CD4-positive, alpha-beta T cell treated with Interleukin-17A for 1 hour (primary cell): ENCODE measurements at places on chromosomes 5 and 9.

GRCh38 chr9:137380606-137381005, 42.4 kb downstream of the EXD3 start:
- DNase-seq = no peak

- DNase-seq = peak; percentile 51
Observed at GRCh38 chr5:102853680-102854079, 98.6 kb downstream of the PAM start.

DNA sequence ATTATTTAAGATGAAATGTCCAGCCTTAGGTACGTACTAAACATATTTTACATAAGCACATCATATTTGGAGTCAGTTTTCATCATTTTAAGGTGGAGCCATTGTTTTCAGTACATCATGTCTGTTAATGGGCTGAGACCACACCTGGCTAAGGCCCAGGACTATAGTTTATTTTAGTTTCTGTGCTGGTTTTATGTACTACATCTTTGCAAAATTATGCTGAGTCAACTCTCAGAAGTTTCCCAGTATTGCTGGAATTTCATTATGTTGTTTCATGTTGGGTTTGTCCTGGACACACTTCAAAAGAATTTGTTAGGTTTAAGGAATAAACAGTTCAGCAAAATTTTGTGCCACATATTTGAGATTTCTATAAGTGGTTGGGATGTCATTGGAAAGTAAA, 171.2 kb downstream of the CCDC171 start:
- no peak for DNase-seq

DNA sequence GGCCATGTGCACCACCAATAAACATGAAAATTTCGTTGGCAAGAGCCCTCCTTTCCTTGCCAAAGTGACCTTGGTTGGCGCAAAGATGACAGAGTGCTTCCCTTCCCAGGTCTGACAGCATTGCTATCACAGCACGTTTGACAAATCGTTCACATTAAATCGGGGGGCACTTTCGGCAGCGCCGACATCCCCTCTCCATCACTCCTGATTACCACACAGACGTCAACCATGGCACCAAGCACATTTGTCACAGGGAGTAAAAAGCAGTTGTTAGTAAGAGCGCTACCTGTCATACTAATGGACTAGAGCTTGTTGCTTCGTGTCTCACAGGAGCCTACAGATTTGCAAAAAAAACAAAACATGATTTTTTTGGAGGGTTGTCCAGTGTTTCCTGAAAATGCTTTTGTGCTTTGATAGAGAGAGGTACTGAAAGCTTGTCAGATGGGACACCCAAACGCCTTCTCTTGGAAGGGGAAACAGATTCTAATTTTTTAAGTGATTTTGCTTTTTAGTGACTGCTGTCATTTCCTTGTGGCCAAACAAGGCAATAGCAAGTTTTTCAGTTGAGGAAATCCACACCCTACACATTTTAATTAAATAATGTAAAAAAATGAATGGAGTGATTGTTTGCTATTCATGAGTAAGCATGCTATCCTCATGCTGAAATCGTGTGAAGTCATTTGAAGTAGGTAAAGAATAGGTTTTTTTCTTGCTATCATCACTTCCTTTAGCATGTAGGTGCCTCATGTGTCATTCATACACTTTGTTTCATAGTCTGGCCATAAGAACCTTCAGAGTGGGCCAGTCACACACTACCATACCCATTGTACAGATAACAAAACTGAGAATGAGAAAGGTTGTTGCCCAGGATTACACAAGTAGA, 682.8 kb upstream of the WWC1 start:
- DNase-seq = no peak
